Stimulated activated CD4-positive, alpha-beta T cell treated with anti-CD3 and anti-CD28 coated beads, Interleukin-4, amount 100 ng/mL, for 1 hour (primary cell): ENCODE measurements at places on chromosomes 1 and 21.

DNA sequence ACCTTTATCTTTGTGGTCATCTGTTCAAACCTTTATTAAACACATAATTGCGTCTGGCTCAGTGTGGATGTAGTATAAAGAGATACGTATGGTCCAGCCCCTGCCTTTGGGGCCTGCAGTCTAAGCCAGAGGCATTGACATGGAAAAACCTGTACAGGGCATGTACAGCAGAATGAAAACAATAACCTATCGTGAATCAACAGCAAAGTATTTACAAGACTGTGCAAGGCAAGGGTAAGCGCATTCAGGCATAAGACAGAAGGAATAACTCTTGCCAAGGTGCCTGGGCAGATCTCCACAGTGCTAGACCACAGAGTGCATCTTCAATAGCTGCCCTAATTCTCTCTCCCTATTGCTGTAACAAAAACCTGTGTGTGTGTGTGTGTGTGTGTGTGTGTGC is 35.5 kb downstream of the KIRREL1 start:
- no peak for DNase-seq

- no peak for DNase-seq
Observed at GRCh38 chr1:114310695-114311271, 157.1 kb upstream of the SYT6 start.

DNA sequence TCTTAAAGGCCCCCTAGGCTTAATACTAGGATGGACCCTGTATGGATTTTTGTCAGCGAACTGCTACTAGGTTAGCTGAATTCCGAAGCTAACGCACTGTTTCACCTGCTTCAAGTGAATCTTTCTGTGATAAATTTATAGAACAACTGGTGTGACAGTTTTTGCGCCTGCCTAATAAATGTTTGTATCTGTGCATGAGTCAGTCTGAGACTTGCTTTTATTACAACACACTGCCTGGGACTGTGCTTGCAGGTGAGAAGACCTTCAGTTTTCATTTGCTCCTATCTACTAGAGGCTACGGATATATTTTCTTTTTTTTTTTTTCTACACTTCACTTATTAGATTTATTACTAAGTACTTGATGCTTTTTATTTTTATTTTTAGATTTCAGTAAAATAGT is 420.9 kb downstream of the SMYD3 start:
- DNase-seq: no peak

- no peak for DNase-seq
Observed at GRCh38 chr1:95309031-95309471, 75.0 kb downstream of the RWDD3 start.

DNA sequence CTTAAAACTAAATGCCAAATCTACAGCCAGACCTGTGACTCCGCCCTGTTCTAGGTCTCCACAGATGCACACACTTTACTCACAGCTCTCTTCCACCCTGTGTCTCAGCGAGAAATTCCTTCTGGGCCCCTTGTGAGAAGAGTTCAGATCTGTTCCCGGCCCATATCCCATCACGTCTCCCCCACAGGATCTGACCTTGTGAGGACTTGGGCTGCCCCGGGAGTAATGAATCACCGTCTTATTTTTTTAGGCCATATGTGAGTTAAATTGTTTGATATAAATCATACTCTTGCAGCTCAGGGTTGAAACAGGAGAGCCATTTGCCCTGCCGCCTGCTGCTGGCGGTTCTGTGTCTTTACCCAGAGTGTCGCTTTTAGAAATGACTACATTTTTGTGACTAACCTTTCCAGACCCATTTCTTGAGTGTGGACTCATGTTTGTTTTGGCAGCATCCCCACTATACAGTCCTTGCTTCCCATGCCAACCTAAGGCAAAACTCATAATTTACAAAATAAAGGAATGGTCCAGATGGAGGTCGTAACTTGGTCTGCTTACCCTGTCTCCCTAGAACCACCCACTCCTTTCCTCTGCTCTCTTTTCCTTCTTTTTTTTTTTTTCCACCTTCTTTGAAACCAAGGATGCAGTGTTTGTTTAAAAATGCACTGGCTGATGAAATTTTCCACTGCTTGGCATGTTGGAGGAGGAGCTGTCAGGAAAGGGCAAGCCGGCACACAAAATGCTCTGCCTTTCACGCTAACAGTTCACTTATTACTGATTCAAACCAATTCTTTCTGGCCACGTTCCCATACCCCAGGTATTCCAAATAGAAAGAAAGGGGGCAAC is 98.0 kb upstream of the C1orf105 start:
- DNase-seq: no peak

DNA sequence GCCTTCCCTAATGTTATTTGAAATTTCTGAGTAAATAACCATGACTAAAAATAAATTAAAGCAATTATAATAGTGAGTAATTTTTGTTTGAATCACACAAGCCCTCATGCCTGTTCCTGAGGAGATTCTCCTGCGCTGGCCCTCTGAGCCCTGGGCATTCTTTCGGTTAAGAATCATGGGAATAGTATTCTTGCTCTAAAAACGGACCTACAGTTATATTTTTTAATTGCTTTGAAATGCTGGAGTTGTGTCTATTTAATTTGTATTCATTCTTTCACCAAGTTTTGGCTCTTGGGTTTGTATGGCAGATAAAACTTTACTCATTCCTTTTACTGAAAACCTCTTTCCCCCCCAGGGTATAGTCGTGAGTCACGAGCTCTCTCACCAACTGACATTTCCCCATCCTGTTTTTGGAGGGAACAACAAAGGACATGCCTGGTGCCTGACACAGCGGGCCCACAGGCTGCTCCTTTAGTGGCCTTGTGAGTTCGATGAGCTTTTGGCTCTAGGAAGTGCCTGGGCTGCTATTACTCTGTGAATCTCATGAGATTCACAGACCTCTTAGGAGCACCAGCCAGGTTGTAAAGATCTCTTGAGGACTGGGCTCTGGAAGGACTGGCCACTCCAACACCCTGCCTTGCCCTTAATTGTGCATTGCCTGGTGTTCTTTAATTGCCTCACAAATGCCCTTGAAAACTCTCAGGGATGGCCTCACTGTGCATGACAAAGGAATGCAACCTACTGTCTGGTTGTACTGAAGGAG is 58.6 kb downstream of the DDR2 start:
- no peak for DNase-seq

GRCh38 chr1:21330544-21330943 is 40.3 kb upstream of the ECE1 start:
- DNase-seq: no peak

DNA sequence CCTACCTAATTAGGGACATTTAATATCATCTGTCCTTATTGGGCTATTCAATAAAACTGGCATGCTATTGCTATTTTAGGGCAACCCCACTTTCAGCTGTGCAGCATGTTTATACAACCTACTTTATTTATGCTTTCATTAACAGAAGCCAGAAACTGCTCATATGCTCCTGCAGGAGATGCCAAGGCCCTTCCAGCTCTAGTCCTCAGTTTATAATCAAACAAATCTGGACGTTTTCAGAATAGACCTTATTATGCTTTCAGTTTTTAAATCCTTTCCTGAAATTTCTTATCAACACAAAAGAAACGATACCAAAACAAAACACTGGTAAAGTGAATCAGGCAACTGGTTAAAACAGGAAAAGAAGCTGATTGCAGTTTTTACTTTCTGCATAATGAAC is 53.2 kb downstream of the PTGS2 start:
- DNase-seq: no peak

DNA sequence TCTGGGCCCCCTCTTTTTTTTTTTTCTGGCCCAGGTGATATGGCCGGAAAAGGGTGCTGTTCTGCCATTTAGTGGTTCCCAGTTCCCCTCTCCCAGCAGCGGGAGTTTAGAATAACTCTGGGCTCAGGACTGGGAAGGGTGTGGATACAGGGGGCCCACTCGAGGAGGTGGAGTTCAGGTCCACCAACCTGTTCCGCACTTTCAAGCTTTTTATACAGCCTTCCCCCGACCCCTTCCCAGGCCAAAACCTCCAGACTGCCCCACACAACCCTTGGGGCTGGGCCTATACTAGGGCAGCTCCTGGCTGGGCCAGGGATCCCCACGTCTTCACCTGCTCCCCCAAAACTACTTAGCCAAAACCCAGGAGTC is 402 bp downstream of the PLEKHG5 start:
- DNase-seq: no peak

DNA sequence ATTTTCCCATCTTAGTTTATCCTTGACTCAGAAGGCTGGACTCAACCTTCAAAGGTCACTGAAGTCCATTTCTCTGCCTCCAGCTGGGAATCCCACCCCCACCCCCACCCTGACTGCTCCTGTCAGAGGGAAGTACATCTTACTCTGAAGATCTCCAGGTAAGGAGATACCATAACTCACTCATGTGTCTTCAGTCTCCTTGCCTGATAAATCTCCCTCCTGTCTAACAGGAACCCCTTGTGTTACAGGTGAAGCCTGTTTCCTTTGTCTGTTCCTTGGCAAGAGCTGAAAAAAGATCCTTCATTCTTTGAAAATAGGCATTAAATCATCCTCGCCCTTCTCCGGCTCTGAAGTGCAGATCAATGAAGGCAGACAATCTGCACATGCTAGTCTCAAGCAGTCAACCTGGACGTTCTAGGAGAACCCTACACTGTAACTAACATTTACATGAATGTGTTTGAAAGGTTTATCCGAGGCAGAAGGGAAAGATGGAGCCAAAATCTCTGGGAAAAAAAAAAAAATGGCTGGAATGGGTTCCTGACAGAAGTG is 250.6 kb downstream of the TM2D1 start:
- no peak for DNase-seq

- no peak for DNase-seq
Observed at GRCh38 chr1:100757946-100758345, 38.4 kb downstream of the VCAM1 start.

DNA sequence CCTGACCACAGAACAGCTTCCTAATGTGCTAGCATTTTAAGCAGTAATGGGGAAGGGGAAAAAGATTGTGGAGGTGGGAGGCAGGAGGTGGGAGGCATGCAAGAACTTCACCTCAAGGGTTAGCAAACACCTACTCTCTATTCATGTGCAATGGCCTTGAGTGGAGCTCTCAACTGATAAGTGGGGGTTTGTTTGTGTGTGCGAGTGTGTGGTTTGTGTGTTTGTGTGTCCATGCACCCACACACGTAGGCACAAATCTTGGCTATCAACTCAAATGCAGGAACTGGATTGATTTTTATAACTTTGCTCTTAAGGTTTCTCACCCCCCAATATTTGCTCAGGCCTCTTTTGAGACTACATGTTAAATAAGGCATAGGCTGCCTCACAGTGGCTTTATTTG is 78.6 kb downstream of the SYT6 start:
- no peak for DNase-seq

GRCh38 chr1:108072776-108073175 is 107.8 kb upstream of the VAV3 start:
- DNase-seq: no peak

DNA sequence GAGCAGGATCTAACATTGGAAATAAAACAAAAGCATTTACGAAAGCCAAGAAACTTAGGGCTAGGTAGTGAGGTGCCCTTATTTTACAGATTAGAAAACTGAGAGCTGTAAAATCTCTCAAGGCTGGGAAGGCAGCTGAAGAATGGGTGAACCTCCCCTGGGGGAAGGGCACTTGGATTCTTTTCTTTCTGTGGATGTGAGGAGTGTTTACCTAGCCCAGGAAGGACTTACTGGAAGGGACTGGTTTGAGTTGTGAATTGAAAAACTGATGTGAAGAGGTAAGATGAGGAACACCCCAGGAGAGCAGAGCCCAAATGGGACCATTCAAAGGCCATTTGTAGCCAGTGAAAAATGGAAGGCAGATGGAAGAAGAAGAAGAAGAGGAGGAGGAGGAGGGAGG is 74.7 kb upstream of the NGF start:
- no peak for DNase-seq

GRCh38 chr1:3597599-3597964 is 13.7 kb downstream of the MEGF6 start:
- DNase-seq: peak; percentile 14

- no peak for DNase-seq
Observed at GRCh38 chr1:210696709-210697108, 368.0 kb downstream of the HHAT start.

DNA sequence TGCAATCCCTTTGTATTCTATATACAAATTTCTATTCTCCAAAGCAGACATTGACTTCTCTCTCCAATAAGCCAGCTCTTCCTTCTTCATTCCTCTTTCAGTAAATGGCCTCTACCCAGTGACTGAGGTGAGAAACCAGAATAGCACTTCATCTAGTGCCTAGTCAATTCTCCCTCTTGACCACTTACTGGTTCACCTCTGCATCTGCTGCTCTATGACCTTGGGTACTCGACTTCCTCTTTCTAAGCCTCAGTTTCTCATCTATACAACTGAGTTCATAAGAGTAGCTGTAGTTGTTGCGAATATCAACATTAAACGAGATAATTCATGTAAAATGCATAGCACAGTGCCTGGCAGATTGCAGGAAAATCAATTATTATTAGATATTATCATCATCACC is 12.4 kb downstream of the LYST start:
- DNase-seq: no peak

- DNase-seq: no peak
Observed at GRCh38 chr1:42429603-42430002, 26.2 kb downstream of the ZMYND12 start.

- no peak for DNase-seq
Observed at GRCh38 chr1:201147396-201148015, 6.8 kb downstream of the TMEM9 start.
